ENCODE measurements at places on chromosomes 5 and 9. TPM values are rescaled to one million over a fixed set of nuclear protein-coding genes. Genes with fewer than 3 reads are reported as not detected.

The DNAH5 gene
- total RNA-seq = 2.4 TPM

The HRH2 gene
- total RNA-seq = not detected

The OR1Q1 gene
- total RNA-seq = not detected

The PCDHGA5 gene
- 0.24 TPM for total RNA-seq

The MPDZ gene
- total RNA-seq = 15.5 TPM

The PCDHA1 gene
- 0.03 TPM for total RNA-seq

The GZMA gene
- not detected for total RNA-seq

The S100Z gene
- 2.0 TPM for total RNA-seq

The GRIA1 gene
- not detected for total RNA-seq

The ZCCHC9 gene
- total RNA-seq = 54.1 TPM

The FOXI1 gene
- total RNA-seq = not detected

The IL6ST gene
- total RNA-seq = 16.6 TPM

The FOXD4 gene
- total RNA-seq = not detected

The OMD gene
- not detected for total RNA-seq

The GFPT2 gene
- 1.2 TPM for total RNA-seq

The DMRT2 gene
- total RNA-seq = not detected

The MYOZ3 gene
- not detected for total RNA-seq

The IL7R gene
- not detected for total RNA-seq

The PCDHGA2 gene
- total RNA-seq = not detected

The RGS7BP gene
- total RNA-seq = not detected

The PSMD5 gene
- total RNA-seq = 21.5 TPM

The GLRA1 gene
- total RNA-seq = not detected

The LTC4S gene
- 7.1 TPM for total RNA-seq

The DRD1 gene
- total RNA-seq = not detected

The FST gene
- not detected for total RNA-seq

The ADAMTSL1 gene
- not detected for total RNA-seq

All from G401 (cell line).